Activated gamma-delta T cell treated with anti-CD3 and anti-CD28 coated beads, Interleukin-2, amount 50 U/mL, for 16 hours (primary cell): ENCODE measurements at places on chromosomes 6 and 20.

DNA sequence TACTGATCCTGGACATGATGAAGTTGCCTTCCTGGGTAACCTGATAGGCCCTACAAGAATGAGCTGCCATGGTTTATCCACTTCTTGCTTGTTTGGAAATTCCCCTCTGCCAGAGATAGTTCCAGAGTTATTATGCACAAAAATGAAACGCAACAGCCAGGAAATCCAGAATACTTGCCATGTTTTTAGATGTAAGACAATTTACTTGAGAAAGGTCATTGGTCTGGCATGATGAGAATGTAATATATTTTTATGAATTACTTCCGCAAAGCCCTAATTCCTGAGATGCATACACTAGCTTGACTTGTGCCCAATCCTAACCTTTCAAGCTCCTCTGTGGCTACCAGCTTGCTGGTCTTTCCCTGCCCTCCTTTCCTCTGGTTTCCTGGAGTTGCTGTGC, 27.9 kb upstream of the NT5E start:
- no peak for DNase-seq

- DNase-seq = no peak
Observed at GRCh38 chr20:54560357-54560756, 85.0 kb downstream of the DOK5 start.

- no peak for DNase-seq
Observed at GRCh38 chr6:6729971-6730370, 141.5 kb downstream of the LY86 start.

GRCh38 chr6:71537717-71538116, 249.1 kb downstream of the OGFRL1 start:
- no peak for DNase-seq

GRCh38 chr6:144063744-144064401, 31.5 kb downstream of the SF3B5 start:
- DNase-seq = peak; percentile 80

DNA sequence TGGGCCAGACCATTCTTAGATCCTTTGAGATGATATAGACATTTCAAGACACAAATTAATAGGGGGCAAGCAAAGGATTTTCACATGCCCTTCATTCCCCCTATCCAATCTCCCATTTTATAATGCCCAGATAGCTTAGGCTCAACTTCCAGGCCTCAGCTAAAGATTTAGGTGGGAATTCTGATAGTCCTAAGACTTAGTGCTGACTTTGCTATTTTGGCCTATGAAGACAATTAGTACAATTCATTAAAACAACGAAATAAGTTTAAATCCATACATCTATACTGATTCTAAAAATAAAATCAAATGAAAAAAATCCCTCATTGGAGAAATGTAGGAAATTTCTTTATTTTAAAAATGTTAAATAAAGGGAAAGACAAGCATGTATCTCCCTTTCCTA, 259.5 kb downstream of the CBLN4 start:
- DNase-seq = no peak

DNA sequence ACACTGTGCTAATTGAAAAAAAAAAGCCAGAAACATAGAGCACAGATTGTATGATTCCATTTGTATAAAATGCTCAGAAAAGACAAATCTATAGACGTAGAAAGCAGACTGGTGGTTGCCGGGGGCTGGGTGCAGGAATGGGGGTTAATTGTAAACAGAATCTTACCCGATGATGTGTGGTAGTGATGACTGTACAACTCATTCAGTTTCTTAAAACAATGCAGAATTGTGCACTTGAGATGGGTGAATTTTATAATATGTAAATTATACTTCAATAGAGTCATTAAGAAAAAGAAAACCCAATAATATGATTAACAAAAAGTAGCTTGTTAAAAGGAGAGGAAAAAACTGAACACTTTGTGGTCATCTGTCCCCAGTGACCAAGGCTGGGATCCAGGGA, 3.7 kb upstream of the MYLK4 start:
- DNase-seq = no peak

GRCh38 chr6:151962246-151962846, 154.9 kb downstream of the ESR1 start:
- DNase-seq = no peak

DNA sequence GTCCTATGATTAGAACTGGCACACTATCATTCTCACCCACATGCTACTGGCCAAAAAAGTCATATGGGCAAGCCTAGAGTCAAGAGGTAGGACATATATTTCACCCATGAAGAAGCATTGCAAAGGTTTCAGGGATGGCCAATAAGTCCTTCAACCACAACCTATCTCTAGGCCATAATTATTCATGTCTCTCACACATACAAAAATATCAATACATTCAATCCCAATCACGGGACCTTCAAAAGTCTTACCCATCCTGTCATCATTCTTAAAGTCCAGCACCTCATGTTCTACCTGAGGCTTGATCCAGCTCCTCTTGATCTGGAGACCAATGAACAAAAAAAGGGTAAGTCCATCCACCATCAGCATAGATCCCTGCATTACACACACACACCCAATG, 12.6 kb upstream of the BTN1A1 start:
- no peak for DNase-seq

DNA sequence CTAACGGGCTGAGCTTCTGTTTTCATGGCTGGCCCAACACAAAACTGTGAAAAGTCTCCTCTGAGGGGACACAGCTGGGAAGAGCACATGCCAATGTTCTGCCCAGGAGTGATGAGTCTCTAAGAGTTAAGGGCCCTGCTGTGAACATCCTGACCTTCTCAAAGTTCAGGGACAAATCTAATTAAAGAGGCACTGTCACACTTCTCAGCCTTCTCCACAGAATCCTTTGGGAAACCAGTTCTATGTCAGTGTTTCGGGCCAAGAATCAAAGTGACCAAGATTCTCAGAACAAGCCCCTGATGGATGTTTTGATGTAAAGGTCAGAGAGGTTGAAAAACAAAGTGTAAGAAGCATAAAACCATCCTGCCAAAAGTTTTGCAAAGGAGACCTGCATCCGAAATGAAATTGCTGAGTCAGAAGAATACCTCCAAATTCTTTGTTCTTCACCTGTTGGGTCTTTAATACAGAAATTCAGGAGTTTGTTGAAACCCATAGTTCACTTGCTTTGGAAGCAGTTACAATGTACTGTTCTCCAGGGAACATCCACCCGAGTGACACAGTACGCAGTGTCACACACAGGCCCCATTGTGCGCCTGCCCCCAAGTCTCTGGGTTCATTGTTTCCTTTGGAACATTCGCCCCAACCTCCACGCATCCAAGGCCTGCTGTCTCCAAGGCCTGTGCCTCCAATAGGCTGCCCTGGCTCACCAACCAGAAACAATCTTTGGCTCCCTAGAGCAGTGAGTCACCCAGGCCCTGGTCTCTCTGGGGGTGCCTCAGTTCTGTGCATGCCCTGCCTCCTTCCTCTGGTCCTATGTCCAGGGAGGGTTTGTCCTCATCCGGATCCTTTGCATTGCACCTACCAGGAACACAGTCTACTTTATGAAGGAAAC, 65.5 kb upstream of the QKI start:
- DNase-seq = no peak

DNA sequence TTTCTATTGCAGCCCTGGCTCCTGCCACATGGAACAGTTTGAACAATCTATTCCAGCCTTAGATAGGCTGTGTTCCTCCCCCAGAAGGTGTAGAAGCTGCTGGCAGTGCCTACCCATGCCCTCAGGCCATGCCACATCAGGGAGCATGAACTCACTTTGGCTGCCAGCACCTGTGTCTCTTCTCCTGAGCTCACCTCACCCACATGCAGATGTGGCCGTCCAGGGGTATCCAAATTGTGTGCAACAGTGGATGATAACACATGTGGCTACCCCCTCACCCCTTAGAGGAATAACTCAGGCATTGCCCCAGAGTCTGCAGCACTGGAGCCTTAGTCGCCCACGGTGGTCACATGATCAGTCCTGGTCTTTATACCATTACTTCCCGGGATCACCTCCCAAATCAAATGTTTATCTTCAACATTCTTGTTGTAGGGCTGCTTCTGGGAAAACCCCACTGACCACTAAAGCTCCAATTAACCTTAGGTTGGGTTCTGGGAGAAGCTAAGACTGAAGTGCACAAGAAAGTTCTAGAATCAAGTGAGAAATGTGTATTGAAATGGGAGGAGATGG, 110.4 kb downstream of the BANF2 start:
- no peak for DNase-seq

DNA sequence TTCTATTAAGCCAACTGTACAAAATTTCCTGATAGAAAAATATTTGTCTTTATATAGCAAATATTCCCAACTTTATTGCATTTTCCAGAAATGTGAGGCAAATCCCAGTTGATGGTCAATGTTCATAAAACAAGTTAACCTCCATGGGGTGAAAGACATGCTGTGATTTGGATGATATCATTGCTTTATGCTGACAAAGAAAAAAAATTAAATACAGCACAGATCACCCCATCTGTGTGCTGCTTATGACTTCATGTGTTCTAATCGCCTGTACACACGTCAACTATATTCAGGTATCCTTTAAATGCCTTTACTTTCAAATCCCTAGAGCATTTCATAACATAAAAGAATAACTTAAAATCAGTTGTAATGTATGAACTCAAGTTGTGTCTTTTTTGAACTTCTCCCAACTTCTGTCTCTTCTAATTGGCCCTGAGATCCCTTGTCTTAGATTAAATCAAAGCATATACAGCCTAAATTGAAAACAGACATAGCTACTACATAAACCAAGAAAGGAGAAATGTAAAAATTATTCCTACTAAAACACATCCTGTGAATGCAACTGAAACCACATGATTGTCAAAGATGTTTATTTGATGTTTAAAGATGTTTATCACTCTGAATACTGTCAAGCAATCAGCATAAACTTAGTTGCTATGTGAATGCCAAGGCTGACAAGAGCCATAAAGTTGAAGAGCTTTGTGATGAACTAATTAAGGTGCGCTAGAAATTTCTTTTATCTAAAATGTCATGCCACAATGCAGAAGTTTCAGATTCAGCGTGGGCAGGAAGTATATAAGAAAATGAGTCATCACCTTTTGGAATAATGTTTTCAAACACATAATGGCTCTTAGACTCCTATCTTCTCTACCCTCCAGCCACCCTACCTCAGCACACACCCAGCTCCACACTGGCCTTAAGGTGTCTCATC, 68.7 kb downstream of the FILIP1 start:
- no peak for DNase-seq

GRCh38 chr6:2396846-2397630, 151.6 kb upstream of the GMDS start:
- no peak for DNase-seq

GRCh38 chr20:9660236-9660868, 146.0 kb downstream of the LAMP5 start:
- no peak for DNase-seq

- DNase-seq = peak; percentile 19
Observed at GRCh38 chr6:710601-711571, 17.9 kb upstream of the EXOC2 start.

- DNase-seq = no peak
Observed at GRCh38 chr6:51260003-51260402, 441.3 kb downstream of the TFAP2B start.

- DNase-seq = no peak
Observed at GRCh38 chr6:108211671-108212070, 45.8 kb downstream of the NR2E1 start.

- no peak for DNase-seq
Observed at GRCh38 chr20:33097001-33097400, 17.6 kb downstream of the BPIFB4 start.

DNA sequence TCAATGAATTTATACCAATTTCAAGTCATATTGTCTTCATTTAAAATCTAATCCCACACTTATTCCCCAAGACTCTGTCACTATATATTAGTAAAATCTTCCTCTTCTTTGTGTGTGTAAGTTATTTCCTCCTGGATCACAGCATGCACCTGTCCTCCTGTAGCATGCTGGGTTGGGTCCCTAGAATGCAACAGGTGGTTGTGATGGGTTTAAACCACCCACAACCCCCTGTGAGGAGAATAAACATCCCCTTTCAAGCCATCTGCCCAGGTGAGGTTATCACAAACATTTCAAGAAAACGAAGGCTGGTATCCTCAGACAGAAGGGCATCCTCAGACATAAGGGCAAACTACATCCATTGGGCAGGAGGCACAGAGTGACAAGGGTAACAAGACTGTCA, 26.4 kb downstream of the DZANK1 start:
- DNase-seq = no peak

DNA sequence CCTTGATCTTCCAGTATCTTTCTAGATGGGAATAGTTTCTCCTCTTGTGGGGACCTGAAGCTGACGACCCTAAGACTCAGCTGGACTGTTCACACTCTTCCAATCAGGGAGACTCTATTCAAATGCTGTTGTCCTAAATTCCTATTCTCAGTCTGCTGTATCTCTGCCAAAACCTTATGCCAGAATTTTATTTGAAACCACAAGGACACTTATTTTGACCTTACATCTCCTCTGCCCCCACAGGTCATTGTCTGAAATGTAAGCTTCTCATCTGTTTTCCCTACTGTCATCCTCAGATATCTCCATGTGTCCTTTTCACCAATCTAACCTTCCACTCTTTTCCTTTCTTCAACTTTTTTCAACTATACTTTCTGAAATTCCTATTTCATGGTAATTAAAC, 289.5 kb upstream of the SGK1 start:
- no peak for DNase-seq

DNA sequence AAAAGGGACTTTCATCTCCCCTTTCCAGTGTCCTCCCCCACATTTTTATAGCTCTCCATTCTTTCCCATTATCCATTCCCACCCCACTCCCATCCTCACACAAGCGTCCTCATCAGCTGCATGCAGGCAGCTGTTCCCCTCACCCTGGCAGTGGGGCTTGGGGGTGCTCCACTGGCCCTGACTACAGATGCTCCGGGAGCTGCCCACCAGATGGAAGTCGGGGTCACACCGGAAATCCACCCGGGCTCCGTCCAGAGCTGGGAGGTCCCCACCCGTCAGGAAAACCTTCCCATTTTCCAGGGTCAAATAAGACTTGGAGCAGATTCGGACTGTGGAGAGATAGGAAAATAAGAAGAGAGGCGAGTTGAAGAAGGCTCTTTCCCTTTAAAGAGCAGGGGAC, 2.7 kb downstream of the GABBR1 start:
- DNase-seq = no peak

GRCh38 chr6:24888715-24889370, 46.9 kb downstream of the RIPOR2 start:
- no peak for DNase-seq

- no peak for DNase-seq
Observed at GRCh38 chr6:33673851-33674250, 37.6 kb downstream of the UQCC2 start.

- no peak for DNase-seq
Observed at GRCh38 chr20:45368221-45368980, 5.4 kb downstream of the SYS1 start.

- DNase-seq = no peak
Observed at GRCh38 chr6:131316654-131317053, 181.4 kb downstream of the AKAP7 start.

DNA sequence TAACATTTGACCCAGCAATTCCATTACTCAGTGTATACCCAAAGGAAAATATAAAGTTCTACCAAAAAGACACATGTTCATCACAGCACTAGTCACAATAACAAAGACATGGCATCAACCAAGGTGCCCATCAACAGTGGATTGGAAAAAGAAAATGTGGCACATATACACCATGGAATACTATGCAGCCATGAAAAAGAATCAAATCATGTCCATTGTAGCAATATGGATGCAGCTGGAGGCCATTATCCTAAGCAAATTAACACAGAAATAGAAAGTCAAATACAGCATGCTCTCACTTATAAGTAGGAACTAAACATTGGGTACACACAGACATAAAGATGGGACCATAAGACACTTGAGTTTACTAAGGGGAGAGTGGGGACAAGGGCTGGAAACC, 441.9 kb upstream of the ID4 start:
- no peak for DNase-seq
